Activated CD8-positive, alpha-beta memory T cell treated with anti-CD3 and anti-CD28 coated beads, Interleukin-2, amount 50 U/mL, for 4 hours (primary cell): ENCODE measurements at places on chromosomes 16 and 17.

- DNase-seq = no peak
Measured at GRCh38 chr16:28823291-28823872, 583 bp downstream of the ATXN2L start.

DNA sequence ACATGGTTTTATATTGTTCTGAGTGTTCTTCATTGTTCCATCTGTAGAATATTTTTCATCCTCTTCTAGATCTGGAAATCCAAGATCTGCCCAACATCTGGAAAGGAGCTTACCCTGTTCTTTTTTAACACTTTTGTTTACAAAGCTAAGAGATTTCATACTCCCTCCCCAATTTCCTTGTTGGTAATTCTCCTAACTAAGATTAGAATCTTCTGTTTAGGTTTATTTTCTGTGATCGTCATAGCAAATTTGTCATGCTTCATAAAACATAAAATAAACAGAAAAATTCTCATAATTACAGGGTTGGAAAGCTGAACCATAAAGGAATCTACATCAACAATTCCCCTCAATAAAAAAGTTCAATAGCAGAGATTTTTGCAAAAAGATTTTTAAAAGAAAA lies 580.3 kb upstream of the CA10 start:
- DNase-seq = no peak

- no peak for DNase-seq
Measured at GRCh38 chr17:13575922-13576419, 25.8 kb downstream of the HS3ST3A1 start.

DNA sequence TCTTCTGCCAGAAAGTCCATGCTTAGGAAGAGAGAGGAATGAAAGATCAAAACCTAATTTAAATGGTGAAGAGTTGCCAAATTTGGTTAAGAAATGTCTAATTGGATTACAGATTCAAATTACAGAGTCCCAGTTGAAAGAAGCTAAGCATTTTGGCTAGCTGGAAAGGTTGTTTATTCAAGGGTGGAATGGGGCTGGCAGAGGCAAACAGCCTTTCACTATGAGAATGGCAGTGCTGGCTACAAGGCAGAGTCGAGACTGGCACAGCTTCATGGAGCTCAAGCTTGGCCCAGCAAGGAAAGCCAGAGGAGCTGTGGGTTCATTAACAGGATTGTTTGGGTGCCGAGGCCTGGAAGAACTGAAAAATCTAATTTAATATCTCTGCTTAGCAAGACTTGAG lies 13.6 kb downstream of the MAP3K3 start:
- no peak for DNase-seq

GRCh38 chr16:3857189-3858043 lies 23.1 kb downstream of the CREBBP start:
- DNase-seq = no peak

- DNase-seq = no peak
Measured at GRCh38 chr16:89277641-89278341, 60.3 kb downstream of the ZNF778 start.

- DNase-seq = no peak
Measured at GRCh38 chr16:46839986-46840443, 9.0 kb upstream of the C16orf87 start.

DNA sequence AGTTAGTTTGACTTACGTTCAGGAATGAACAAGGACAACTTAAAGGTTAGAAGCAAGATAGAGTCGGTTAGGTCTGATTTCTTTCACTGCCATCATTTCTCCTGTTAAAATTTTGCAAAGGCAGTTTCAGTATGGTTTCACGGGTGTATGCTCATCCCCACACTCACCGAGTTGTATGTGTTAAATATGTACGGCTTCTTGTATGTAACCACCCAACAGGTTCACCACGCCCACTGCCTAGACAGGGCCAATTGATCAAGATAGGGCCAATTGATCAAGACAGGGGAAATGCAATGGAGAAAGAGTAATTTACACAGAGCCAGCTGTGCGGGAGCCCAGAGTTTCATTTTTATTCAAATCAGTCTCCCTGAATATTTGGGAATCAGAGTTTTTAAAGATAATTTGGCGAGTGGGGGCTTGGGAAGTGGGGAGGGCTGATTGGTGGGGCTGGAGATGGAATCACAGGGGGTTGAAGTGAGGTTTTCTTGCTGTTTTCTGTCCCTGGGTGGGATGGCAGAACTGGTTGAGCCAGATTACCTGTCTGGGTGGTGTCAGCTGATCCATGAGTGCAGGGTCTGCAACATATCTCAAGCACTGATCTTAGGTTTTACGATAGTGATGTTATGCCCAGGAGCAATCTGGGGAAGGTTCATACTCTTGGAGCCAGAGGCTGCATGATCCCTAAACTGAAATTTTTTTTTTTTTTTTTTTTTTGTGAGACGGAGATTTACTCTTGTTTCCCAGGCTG lies 62.4 kb upstream of the PLCG2 start:
- DNase-seq = no peak

DNA sequence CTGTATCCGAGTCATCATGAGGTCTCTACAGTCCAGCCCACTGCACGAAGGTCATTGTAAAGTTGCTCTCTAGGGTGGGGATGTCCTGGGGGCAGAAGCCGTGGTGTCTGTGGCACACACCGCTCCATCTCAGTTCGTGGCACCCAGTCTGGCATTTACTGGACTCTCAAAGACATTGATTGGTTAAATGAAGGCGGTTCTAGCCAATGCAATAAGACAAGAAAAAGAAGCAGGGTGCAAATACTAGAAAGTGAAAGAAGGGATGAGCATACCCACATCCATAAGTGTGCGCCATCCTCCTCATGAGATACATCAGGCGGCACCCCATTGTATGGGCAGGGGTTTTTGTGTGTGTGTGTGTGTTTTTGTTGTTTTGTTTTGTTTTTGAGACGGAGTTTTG lies 10.7 kb upstream of the ATP2A3 start:
- DNase-seq = no peak

DNA sequence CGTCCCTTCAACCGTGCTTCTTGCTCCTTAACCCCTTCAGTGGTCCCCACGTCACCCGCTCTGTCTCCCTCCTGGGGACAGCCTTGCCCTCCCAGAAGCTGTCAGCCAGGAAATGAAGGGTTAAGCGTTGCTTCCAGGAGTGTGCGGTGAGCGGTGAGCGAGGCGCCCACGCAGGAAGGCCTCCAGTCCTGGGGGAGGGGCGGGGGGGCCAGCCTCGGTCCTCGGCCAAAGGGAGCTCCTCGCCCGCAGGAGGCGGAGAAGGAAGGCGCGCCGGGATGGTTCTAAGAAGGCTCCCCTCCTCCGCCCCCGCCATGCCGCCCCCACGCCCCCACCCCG lies 2.3 kb downstream of the RBFOX3 start:
- no peak for DNase-seq

- no peak for DNase-seq
Measured at GRCh38 chr16:51326131-51326856, 175.2 kb upstream of the SALL1 start.

- DNase-seq = peak; percentile 29
Measured at GRCh38 chr17:79842656-79843473, 3.6 kb upstream of the CBX4 start.

GRCh38 chr16:64705443-64705842 lies 416.4 kb downstream of the CDH11 start:
- DNase-seq = no peak

GRCh38 chr16:83779886-83780285 lies 27.9 kb upstream of the HSBP1 start:
- DNase-seq = no peak

- no peak for DNase-seq
Measured at GRCh38 chr16:17412221-17412620, 58.5 kb downstream of the XYLT1 start.

DNA sequence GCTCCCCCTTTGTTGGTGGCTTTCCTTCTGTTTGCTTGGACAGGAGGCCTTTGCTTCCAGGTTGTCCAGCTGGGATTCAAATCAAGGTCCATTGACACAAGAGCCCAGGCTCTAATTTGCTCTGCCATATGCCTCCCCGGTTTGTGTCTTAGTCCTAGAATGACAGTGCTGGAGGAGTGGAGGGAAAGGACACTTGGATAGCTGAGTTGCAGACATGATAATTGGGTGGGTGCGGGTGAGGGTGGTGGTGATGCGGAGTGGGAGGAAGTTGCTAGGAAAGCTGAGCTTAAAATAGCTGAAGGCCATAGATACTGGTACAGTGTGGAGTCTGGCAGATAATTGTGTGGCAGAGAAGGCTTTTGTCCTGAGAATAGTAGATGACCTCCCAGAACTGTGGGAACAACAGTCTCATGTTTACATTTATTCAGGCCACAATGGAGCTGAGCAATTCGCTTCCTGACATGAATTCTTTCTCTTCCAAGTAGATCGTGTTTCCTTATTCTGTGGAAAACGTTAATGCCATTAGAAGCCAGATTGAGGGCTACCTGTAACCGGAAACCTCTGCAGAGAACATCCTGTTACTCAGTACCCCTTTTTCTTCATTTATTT lies 23.8 kb downstream of the SEC14L1 start:
- DNase-seq = no peak

DNA sequence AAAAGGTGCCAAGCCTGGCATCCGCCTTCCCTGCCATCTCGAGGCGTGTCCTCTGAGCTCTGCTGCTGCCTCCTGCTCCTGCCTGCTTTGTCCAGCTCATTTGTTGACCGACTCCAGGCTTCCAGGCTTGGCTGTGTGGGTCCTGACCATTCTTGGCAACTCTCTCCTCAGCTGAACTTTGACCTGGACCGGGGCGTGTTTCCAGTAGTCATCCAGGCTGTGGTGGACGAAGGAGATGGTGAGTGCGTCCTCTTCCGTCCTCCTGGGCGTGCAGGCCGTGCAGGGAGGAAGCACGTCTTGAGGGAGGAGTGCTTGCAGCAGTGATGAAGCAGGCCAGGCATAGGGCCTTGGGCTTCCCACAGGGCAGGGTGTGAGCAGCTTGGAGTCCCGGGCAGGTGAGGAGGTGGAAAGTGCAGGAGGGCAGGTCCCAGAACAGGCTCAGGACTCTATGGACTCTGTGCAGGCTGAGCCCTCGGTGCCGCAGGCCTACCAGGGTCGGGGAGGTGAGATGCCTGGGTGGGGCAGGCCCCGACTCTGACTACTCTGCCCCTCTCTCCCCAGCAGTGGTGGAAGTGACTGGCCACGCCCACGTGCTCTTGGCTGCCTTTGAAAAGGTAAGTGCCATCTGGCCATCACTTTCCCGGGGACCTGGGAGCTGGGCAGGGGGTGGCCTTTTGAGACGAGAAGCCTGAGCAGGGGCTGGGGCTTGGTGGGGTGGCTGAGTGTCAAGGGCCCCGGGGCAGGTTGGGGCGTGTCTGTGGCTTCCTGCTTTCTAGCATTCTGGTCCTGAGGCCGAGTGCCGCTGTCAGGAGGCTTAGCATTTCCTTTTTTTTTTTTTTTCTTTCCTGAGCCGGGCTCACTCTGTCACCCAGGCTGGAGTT lies 28.6 kb upstream of the NUDT16L1 start:
- DNase-seq = peak; percentile 51

GRCh38 chr17:8904686-8905085 lies 37.2 kb upstream of the PIK3R6 start:
- DNase-seq = no peak

DNA sequence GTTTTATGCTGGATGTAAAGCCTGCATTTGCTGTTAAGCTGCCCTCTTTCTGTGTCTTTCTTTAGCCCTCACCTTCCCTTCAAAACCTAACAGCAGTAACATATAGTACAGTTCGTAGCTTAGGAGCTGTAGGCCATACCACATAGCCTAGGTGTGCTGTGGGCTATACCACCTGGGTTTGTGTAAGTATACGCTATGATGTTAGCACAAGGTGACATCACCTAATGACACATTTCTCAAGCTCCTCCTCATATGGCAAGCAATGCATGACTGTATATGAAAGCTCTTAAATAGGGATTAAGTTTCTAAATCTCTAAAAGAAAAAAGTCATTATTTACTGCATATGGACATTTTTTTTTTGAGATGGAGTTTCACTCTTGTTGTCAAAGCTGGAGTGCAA lies 57.8 kb upstream of the TMEM97 start:
- no peak for DNase-seq

- no peak for DNase-seq
Measured at GRCh38 chr17:79784353-79785016, 6.5 kb downstream of the CBX2 start.

DNA sequence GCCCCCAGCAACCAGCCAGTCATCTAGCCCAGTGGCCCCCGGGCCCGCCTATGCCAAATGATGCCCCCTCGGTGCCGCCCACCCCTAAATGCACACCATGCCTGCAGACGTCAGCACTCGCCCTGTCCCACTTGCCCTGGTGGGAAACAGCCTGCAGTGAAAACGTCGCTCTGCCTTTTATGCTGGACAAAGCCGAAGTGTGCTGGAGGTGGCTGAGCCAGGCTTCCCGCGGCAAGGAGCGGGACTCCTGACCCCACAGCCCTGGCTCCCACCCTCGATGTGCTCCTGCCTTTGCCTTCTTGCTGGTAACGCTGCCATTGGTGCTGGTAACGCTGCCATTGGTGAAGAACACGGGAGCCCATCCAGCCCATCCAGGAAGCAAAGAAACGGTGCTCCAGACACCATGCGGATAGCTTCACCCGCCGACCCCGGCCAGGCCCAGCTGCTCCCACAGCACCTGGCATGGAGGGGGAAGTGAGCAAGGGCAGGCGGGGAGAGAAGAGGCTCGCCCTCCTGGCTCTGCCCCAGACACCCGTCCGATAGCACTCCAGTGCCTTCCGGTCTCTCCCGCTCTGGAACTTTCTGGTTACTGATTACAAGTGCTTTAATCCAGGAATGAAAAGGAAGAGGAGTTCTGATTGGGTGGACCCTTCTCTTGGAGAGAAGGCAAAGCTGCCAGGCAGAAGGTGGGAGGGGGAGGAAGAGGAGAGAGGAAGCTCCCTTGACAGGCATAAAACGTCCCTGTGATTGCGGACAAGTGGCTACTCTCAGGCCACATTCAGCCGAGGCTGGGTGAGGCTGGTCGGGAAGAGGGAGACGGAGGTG lies 4.0 kb upstream of the BAIAP2 start:
- DNase-seq = no peak
